ENCODE measurements at places on chromosomes 7 and 10.

DNA sequence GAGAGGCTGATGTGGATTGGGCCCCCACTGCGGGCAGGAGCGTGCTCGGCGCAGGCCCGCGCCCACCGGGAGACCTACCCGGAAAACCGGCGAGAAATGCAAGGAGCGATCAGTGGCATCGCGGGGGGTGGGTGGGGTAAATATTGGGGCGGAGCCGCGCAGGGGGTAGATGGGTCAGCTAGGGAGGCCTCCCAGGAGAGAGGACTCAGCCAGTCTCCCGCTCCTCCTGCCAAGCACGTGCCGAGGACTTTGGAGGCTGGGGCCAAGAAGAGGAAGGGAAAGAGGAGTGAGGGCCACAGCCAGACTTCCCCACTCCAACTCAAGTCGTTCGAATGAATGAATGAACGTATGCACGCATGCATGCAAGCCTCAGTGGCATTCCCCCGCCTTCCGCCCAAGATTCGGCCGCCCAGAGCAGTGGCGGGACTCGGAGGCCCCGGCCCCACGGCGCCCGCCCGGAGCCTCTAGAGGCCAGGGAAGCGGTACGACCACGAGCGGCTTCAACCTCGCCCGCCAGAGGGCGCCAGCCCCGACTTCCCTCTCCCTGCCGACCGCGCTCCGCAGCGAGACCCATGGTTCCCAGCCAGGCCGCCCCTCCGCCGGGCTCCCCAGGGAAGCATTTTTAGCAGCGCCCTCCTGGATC lies 3.6 kb downstream of the NPM3 start:
- DNase-seq: no peak

GRCh38 chr7:66631471-66631870 lies 2.8 kb downstream of the KCTD7 start:
- no peak for DNase-seq

DNA sequence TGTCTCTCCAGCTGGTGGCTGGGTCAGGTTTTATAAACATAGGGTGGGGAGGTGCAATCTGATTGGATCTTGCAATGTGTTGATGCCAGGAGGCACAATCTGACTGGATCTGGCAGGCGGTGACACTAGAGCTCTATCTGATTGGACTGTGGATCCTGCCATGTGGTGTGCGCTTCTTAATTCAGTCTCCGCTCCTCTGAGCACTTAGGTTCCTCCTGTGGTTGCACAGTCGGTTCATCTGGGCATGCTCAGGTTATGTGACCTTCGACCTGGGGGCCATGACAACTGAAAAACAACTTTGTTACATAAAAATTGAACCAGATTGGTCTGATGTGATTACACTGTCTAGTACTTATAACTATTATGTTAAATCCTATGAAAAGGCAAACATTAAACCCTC lies 127.1 kb upstream of the SVIL start:
- no peak for DNase-seq

DNA sequence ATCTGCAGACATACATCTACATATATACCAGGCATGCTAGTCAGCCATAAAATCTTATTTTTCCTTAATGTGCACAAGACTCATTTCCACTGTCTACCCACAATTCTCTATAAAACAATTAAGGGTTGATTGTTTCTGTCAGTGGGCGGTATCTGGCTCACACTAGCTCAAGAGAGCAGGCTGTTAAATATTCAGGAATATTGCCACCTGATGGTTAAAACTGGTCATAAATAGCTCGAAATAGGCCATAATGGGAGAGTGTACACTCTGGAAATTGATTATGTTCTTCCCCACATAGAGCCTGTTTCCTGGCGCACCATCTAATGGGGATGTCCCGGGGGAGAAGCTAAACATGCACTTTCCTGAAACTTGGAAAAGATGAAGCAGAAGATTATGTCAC lies 620.6 kb upstream of the ANKRD30A start:
- DNase-seq: no peak

DNA sequence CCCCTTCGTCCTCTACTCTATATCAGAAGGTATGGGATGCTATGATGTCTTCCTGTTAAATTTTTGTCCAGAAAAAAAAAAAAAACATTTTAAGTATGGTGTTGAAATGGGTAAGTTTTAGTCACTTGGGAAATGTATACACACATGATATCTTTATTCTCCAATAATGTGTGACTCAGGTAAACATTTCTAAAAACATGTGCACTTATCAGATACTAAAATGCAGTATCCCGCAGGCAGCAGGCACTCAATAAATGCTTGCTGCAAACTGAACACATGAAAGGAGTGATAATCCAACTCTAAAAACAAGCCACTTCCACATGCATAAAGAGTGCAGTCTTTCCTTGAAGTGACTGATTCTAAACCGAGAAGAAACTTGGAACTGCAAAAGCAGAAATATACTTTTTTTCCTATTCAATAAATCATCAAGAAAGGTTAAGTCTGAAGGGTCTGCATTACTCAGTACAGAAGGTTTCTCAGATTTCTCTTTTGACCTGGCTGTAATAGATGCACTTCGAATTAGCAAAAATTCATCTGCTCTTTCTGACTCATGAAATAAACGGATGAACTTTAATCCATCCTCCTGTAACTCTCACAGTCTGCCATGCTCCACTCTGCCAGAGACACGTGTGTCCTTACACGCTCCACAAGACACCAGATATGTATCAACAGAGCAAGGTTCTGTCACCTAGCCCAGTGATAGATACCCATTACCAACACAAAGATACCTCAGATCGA lies 84.0 kb downstream of the HIPK2 start:
- no peak for DNase-seq

GRCh38 chr7:137080516-137081203 lies 212.2 kb downstream of the CHRM2 start:
- DNase-seq: no peak

- no peak for DNase-seq
Observed at GRCh38 chr10:7890781-7891180, 72.5 kb downstream of the TAF3 start.

DNA sequence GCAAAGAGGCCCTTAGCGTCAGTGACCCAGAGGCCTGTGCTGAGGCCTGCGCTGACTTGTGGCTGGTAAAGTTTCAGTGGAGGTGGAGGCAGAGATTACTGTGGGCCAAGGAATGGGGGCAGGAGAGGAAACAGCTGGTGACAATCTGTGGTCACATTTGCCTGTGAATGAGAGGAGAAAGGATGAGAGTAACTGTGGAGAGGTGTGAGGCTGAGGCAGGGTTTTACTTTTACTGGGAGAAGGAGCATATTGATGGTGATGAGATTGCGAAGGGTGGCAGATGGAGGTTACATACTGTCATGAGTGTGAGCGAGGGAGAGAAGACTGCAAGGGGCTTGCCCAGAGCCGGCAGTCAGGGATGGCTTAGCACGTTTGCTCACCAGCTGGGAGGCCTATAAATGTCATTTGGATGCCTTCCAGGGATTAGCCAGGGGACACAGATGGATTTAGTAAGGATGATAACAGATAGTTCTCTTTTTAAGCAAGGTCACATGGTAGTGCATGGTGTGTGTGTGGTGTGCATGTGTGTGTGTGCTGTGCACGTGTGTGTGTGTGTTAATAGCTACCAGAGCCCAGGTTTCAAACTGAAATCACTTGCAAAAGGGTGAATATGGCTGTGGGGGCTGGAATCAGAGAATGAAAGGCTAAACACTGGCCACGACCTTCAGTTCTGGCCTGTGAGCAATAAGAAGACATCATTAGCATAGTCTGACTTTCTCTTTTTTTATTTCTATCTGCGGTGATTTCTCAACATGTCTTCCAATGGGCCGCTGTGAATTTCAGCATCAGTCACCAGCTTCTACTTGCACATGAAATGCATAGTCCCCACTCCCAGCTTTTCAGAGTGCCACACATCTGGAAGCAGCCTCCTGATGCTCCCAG lies 291.5 kb upstream of the ZNF32 start:
- DNase-seq: no peak

- no peak for DNase-seq
Observed at GRCh38 chr10:35533565-35533964, 71.6 kb upstream of the GJD4 start.

DNA sequence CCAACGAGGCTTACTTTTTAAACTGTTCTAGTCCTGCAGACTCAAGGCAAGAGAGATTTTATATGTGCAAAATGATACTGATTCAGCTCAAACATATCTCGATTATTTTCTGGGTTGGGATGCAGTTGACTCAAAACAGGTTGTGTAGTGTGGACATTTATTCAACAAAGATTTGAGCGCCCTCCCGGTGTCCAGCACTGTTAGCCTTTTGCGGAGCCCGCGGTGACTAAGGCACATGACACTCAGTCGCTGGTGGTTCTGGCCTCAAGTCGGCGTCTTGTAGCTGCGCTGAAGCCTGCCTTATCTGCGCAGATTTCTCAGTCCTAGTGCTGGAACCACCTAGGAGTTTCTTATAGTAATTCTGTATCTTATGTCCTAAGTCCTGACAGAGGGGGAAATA lies 938 bp upstream of the CADPS2 start:
- no peak for DNase-seq

GRCh38 chr7:157121184-157121715 lies 17.5 kb upstream of the UBE3C start:
- DNase-seq: no peak

GRCh38 chr7:139271718-139272628 lies 40.9 kb downstream of the UBN2 start:
- no peak for DNase-seq

DNA sequence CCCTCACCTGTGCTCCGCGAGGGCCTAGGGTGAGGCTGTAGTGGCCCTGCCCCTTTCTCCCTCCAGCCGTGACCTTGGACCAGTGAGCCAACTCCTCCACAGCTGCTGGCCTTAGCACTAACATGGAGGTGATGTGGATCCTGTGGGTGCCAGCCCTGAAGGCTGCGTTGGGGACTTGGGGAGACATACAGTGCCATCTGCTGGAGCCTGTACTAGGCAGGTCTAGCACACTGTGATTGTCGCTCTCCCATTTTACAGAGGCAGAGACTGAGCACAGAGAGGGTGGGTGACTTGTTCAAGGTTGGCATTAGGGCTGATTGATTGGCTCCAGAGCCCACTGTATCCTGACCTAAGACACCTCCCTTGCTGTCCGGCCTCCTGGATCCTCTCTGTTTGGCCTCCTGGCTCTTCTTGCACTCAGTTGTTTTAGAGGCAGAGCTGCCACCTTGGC lies 37.6 kb downstream of the PRF1 start:
- DNase-seq: no peak

- DNase-seq: no peak
Observed at GRCh38 chr7:52775876-52776275, 259.6 kb upstream of the POM121L12 start.

DNA sequence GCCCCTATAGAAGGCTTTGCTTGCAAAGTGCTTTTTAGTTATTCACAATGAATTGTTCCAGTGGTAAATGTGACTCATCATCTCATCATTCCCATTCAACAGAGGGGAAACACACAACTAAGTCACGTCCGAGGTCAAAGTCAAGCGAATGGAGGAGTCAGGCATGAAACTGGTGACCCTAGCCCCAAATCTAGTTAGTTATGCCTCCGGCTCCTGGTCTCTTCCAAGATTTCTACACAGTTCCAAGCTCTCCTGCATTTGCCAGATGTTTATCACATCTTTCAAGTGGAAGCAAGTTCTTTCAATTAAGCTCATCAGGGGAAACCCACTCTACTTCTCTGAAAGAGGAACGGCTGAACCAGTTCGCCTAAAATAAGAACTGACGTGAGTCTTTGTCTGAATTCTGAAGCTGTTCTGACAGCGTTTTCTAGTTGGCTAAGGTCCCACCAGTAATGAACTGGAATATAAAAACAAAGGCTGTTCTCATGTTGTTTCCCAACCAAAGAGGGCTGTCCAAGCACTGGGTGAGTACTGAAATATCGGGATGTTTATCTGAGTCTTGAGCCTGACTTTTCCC lies 140.9 kb upstream of the NRBF2 start:
- DNase-seq: no peak

GRCh38 chr7:45682836-45683555 lies 108.8 kb downstream of the ADCY1 start:
- no peak for DNase-seq

DNA sequence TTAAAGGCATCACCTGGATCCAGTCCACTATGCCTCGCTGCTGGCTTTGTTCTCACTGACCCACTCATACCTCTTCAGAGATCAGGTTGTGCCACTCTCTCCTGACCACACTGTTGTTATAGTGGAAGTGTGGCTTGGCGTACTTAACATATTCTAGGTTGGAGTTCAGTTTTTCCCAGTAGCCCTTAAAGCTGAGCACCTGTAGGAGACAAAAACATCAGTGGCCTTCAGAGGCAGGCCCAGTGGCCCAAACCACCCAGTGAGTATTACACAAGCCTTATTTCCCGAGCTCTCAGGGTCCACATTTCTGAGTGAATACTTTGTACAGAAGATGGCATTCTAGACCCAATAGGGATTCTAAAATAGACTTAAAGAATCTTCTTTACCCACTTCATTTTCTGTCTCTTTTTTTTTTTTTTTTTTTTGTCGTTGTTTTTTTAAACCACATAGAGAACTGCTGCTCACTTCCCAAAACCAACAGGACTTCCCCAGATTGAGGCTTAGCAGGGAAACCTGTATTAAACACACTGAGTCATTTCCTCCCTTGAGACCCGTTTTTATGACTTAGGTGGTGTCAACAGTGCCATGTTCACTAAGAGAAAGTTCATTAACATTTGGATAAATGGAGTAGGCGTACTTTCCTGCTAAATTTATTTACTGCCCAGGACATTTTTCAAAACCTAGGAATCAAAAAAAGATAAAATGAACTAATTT lies 85.8 kb downstream of the GSAP start:
- DNase-seq: no peak

DNA sequence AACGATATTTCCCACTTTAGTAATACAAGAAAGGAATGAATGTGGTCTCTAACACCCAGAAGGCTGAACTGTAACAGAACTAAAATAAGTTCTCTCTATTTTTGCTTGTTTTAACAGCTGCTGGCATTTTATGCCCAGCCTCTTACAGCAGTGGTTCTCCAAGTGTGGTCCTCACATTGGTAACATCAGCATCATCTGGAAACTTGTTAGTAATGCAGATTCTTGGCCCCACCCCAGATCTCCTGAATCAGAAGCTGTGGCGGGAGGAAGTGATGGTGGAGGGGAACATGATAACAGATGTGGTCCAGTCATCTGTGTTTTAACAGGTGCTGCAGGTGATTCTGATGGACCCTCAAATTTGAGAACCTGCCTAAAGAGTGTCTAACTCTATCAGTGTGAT lies 170.1 kb downstream of the TMEM26 start:
- no peak for DNase-seq

GRCh38 chr10:109894516-109894915 lies 28.8 kb downstream of the XPNPEP1 start:
- DNase-seq: no peak

GRCh38 chr10:8336629-8337331 lies 282.3 kb downstream of the GATA3 start:
- no peak for DNase-seq

DNA sequence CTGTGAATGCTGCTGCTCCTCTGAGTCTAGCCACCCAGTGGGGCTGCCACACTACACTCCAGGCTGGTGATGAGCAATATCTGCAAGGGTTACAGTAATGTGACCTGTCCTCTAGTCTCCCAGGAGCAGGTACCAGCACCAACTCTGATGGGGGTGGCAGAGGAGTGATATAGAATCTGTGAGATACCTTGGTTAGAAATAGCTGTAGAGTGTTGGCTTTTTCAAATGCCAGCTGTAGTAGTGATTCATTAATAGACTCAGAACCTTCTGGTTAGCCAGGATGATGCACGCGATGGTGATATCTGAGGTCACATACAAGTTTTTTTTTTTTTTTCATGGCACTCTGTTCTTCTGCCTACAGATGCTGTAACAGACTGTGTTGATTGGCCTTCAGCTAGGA lies 757.1 kb downstream of the INHBA start:
- no peak for DNase-seq

Data from GM04503 (cell line).